ENCODE measurements at places on chromosomes 5 and 9. TPM values are rescaled to one million over a fixed set of nuclear protein-coding genes. Genes with fewer than 3 reads are reported as not detected.

DNA sequence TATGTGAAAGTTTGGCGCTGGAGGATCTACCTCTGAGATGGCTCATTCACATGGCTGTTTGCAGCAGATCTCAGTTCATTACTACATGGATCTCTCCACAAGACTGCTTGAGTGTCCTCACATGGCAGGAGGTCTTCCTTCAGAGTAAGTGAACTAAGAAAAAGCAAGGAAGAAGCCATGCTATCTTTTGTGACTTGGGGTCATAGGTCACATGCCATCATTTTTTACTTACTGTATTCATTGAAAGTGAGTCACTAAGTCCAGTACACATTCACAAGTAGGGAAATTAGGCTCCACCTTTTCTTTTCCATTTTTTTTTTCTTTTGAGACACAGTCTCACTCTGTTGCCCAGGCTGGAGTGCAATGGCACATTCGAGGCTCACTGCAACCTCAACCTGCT lies 8.7 kb upstream of the CDKN2AIPNL start:
- DNase-seq: no peak

DNA sequence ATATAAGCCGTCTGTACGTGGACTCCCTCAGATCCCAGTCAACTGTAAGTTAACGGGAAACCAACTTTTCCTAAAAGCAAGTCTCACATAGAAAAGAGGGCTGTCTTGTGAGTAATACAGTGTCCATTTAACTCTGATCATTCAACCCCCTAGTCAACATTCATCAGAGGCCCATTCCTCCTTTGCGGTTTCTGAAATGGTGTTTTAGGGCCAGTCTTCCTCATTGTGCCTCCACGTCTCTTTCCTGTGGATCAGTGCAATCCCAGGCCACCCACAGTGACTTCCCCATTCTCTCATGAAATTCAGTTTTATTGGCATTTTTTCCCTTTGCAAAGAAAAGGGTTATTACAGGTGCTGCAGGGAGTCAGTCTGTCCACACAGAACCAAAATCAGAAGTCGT lies 261.8 kb downstream of the NR3C1 start:
- DNase-seq: no peak

DNA sequence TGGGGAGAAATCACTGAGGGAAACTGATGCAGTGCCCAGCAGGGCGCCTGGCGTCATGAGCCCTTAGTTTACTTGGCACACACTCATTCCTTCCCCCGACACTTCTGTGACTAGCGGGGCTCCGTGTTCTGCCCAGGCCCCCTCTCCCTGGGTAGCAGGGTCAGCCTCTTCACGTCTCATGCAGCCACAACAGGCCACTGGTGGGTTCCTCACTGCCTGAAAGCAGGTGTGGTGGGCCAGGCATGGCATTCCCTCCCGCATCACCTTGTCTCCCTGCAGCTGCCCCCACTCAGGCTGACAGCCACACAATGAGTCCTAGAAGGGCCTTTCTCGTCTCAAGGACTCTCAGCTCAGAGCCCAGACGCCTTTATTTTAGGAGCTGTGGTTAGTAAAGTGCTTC lies 51.1 kb upstream of the CPLX2 start:
- DNase-seq: no peak

GRCh38 chr9:124598048-124598447 lies 90.8 kb upstream of the NR5A1 start:
- DNase-seq: no peak

- DNase-seq: no peak
Observed at GRCh38 chr5:159412284-159413046, 82.2 kb upstream of the IL12B start.

DNA sequence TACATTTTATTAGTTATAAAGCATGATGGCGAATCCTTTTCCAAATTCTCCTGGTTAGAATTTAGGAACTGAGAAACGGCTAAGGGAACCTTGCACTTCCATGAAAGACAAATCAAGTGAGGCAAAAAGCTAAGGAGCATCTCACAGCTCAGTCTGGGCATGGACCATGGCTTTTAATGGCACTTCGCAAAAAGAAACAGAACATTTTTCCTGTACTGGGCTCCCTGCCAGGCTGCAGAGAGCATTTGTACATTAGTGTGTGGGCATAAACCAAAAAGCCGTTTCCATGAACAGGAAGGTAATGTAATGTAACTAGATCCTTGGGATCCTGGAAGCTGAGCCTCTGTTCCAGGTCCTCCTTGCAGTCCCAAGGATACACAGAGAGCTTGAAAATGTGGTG lies 354.2 kb downstream of the MRPS30 start:
- DNase-seq: no peak

DNA sequence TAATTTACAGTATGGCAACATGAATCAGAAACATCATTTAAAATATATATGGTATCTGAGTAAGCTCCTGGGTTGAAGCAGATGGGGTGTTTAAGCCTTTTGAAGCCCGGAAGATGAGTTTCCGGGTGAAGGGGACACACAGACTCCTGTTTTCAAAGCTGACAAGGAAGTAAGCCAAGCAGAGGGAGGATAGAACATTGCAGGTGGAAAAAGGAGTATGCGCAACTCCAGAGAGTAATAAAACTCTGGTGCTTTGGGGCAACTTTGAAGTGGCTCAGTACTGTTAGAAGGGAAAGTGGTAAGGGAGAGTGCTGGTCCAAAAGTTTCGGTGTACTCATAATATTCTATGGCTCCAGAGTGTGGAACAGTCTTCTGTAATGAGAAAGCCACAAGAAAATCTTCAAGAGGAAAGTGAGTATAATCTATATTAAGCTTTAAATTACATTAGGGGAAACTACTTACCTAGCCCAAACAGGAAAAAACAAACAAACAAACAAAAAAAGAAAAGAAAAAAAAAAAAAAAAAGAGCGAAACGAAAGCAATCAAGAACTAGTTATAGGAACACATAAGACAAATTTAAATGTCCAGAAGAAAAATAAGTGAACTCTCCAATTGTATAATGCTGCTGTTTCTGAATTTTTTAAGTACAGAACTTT lies 2.3 kb upstream of the ST8SIA4 start:
- no peak for DNase-seq

The ZNF883 gene
- not detected for total RNA-seq

The HAPLN1 gene
- total RNA-seq: 7.8 TPM

The ZNF367 gene
- 14.0 TPM for total RNA-seq

The IGFBPL1 gene
- not detected for total RNA-seq

The PITX1 gene
- 40.8 TPM for total RNA-seq

The MRPL22 gene
- total RNA-seq: 22.3 TPM

The JADE2 gene
- 33.2 TPM for total RNA-seq

The TRAF1 gene
- 0.15 TPM for total RNA-seq

The PALM2AKAP2 gene
- total RNA-seq: 1.2 TPM

The LRRC19 gene
- not detected for total RNA-seq

The ZBTB34 gene
- 1.6 TPM for total RNA-seq

The GAPT gene
- total RNA-seq: not detected

The SPINK1 gene
- not detected for total RNA-seq

The GABRA6 gene
- total RNA-seq: not detected

The IL13 gene
- not detected for total RNA-seq
